ENCODE measurements at places on chromosomes 7 and 10.

- no peak for DNase-seq
Observed at GRCh38 chr10:93600446-93601145, 439 bp downstream of the RBP4 start.

GRCh38 chr7:157097569-157097968 lies 41.2 kb upstream of the UBE3C start:
- no peak for DNase-seq

DNA sequence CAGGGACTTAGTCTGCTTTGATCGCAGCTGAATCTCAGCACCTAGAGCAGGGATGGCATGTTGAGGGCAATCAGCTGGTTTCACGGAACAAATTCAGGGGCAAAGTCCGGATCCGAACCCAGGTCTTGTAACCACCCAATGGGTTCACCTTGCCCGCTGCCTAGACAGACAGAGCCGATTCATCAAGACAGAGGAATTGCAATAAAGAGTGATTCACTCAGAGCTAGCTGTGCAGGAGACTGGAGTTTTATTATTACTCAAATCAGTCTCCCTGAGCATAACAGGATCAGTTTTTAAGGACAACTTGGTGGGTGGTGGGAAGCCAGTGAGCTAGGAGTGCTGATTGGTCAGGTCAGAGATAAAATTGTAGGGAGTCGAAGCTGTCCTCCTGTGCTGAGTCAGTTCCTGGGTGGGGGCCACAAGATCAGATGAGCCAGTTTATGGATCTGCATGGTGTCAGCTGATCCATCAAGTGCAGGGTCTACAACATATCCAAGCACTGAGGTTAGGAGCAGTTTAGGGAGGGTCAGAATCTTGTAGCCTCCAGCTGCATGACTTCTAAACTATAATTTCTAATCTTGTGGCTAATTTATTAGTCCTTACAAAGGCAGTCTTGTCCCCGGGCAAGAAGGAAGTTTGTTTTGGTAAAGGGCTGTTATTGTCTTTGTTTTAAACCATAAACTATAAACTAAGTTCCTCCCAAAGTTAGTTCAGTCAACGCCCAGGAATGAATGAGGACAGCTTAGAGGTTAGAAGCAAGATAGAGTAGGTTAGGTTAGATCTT lies 43.5 kb upstream of the CHST3 start:
- DNase-seq = no peak

DNA sequence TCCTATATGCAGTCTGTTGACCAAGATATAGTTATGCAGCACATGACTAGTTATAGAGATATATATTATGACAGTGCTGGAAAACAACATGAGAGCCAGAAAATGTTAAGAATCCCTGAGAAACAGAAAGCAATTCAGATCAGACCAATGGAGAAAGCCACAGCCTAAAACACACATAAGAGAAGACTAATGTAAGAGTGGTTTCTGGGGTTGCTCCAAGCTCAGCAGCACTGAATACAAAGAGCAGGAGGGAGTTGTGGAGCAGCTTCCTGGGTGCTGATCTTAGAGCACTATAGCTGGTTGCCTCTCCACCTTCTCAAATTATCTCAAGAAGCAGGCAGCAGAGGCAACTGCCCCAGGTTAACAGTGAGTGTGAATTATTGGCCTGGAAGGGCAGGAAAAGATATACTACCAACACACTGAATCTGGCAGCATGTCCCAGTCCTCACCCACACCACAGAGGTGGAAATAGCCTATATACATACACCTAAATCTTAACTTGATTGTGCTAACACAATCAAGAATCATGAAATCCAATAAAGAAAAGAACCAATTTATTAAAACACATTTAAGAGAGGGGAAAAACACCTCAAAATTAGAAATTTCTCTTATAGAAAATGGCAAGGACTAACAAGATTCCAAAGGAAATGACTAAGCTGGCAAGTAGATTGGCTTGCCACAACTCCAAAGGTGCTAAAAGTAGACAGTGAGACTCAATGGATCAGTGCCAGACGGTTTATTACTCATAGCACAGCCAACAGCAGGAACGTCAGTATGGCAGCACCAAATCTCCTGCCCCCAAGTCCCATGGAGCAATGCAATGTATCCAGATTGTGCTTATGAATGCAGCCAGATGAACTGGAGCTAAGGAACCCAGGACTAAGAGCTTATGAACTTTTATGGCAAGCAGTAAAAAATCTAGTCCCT lies 5.1 kb downstream of the PTTG1IP2 start:
- DNase-seq = no peak

DNA sequence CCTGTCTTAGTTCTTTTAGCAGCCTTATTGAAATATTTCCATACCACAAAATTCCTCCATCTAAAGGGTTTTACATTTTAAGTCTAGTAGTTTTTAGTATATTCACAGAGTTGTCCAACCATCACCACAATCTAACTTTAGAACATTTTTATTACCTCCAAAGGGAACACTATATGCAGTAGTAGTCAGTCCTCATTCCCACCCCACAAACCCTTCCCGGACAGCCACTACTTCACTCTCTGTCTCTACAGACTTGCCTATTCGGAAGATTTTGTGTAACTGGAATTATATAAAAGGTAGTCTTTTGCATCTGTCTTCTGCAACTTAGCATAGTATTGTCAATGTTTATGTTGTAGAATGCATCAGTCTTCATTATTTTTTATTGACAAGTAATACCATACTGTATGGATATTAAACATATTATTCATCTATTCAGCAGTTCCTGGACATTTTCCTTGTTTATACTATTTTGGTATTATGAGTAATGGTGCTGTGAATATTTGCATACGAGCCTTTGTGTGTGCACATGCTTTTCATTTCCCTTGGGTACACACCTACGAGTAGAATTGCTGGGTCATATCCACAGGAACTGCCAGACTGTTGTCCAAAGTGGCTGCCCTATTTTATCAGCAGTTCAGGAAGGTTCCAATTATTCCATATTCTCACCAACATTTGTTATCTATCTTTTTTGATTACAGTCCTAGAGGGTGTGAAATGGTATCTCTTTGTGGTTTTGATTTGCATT lies 60.9 kb upstream of the LANCL2 start:
- no peak for DNase-seq

- no peak for DNase-seq
Observed at GRCh38 chr7:31094271-31094670, 42.2 kb downstream of the ADCYAP1R1 start.

DNA sequence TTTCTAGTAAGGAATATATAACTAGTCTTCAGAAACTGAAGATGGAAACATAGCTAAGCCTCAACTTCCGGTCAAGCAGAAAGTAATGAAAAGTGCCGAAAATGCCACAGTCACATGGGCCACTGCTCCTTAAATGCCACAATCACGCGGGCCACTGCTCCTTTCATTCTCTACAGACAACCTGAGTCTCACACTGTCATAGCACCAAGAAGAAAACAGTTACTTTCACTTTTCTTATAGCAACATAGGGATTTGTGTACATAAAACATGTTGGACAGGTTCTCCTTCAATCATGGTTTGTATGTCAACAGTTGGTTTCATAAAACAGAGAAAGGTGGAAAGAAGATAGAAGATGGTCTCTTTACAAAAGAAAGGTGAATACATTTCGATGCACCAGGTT lies 48.6 kb upstream of the NOBOX start:
- no peak for DNase-seq

- DNase-seq = no peak
Observed at GRCh38 chr7:133436014-133436428, 183.1 kb downstream of the EXOC4 start.

GRCh38 chr10:101724446-101724845 lies 29.5 kb upstream of the FBXW4 start:
- no peak for DNase-seq

- DNase-seq = no peak
Observed at GRCh38 chr7:43170571-43170970, 58.1 kb downstream of the HECW1 start.

DNA sequence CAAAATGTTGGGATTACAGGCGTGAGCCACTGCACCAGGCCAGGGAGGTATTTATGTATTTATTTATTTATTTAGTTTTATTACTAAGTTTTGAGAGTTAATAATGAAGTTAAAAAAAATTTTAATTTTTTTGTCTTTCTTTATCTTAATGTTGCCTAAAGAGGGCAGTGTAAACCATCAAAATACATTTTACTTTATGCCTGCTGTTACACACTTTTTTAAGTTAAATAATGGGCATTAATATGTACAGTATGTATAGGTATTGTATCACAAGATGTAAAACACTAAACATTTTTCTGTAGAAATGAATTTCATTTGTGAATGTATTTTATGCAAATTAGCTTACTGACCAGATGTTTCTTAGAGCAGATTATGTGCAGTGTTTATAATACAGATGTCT lies 129.4 kb downstream of the AASS start:
- DNase-seq = no peak

GRCh38 chr7:50649259-50649885 lies 84.2 kb upstream of the DDC start:
- DNase-seq = no peak

GRCh38 chr7:28806841-28807240 lies 151.3 kb downstream of the TRIL start:
- no peak for DNase-seq

DNA sequence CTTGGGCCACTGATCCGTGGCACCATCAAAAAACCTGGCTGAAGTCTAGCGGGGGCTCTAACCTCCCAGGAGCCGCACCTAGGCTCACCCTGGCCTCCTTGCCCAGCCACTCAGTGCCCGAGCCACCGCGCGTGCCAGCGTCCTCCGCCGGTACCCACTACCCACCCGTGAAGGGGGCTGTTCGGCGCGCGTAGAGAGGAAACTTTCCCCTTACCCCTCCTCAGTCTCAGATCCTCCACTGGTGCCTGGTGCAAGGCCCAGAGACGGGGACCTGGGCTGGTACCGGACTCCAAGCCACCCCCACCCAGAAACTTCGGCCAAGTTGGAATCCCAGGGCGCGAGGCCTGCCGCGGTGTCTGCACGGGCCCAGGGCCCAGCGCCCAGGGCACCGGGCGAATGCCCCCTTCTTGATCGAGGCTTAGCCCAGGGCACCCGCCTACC lies 3.5 kb upstream of the EBF3 start:
- no peak for DNase-seq

- DNase-seq = no peak
Observed at GRCh38 chr7:77797734-77798393, 370 bp downstream of the TMEM60 start.

DNA sequence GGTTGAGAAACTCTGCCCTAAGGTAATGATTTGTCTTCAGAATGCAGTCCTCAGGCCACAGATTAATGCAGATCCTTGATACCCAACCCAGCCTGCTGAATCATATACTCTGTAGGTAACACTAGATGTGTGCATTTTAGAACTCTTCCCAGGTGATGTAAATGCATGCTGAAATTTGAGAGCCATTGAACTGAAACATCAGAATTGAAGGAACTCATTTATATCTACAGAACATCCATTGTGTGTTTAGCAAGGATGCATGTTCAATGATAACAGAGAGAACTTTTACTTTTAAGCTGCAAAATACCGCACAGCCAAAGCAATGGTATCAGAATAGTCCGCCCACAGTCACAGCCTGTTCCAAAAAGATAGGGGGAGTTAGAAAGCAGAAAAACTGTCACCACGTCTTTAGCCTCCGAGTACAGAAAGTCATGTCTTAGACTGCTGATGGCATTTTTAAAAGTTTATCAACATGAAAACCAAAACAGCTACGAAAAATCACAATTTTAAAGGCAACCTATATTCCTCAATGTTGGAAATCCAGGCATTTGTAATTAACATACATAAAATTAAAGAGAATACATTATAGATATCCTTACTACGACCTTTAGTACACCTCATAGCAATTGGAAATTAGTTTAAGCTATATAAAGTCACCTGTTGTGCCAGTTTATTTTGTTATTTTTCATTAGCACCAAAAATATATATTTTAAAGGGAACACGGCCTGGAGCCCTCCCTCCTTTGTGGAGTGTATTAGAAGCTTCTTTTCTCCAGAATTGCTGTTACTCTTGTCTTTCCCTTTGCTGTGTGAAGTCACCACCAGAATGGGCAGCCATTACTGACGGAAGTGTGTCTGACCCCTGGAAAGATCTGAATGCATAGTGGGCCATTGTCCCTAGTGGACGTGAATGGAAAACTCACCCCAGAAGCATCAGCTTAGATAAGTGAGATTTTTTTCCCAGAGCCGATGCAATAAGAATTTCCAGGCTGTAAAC lies 65.8 kb upstream of the PRKAR2B start:
- no peak for DNase-seq

DNA sequence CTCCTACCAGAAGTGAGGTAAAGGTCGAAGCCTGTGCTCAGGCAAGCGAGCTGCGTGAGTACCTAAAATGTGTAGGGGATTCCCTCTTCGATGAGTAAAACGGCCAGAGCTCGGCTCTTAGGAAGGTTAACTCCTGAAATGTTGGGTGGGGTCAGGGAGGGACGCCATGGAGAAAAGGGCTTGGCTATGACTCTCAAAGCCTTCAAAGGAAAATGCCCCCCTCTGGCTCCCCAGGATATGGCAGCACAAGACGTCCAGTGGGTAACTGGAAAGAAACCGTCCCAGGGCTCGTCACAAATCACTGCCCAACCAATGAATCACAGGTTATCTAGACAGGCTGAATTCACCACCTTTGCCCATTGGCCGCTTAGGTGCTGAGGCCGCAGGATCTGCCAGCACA lies 58.0 kb downstream of the CALML3 start:
- DNase-seq = no peak

DNA sequence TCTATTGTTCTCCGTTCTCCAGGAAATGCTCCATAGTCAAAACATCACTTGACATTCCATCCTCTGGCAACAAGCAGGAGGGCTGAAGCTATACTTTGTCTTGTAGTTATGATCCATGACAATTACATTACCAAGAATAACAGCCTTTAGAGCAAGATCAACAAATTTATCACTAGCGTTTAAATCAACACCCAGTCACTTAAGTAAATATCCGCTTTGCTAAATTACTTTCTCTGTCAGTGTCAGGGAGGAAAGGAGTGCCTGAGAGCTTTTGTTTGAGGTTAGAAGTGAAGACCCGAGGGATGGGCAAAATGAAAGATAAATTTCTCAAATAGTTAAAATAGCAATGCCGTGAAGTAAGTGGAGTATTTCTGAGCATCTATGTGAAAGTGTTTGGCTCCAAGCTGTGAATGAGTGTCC lies 236.1 kb upstream of the BMPER start:
- no peak for DNase-seq

- no peak for DNase-seq
Observed at GRCh38 chr10:93445097-93445960, 36.8 kb downstream of the MYOF start.

GRCh38 chr10:116029826-116030225 lies 243.2 kb downstream of the GFRA1 start:
- DNase-seq = no peak

DNA sequence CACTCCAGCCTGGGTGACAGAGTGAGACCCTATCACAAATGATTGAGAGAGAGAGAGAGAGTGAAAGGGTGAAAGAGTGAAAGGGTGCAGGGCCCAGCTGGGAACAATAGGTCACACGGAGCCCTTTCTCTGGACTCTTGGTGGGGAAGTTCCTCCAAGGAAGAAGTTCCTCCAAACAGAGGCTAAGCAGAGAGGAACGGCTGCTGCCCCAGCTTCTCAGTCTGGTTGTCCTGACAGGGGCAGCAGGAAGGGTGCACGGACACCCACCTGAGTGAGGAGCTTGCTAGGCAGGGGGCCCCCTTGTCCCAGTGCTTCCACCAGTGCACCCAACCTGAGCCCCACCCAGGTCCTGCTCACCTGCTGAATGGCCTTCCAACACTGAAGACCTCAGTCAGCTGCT lies 38.8 kb upstream of the MYL10 start:
- no peak for DNase-seq
